Dermis microvascular lymphatic vessel endothelial cell (primary cell): ENCODE measurements at places on chromosomes 11 and 22. TPM values are rescaled to one million over a fixed set of nuclear protein-coding genes. Genes with fewer than 3 reads are reported as not detected.

DNA sequence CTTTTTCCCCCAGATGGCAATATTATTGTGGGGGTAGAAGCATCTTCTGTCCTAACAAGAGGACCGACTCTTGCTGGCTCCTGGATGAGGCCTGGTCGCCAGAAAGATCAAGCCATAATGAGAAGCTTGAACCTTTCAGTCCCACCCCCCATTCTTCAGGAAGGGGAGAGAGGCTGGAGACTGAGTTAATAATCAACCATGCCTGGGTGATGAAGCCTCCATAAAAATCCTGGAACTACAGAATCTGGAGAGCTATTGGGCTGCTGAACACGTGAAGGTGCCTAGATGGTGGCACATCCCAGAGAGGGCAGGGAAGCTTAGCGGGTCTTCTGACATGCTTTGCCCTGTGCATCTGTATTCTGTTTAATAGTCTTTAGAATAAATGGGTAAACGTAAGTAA is 16.3 kb downstream of the AP5B1 start:
- no peak for DNase-seq

GRCh38 chr11:19929655-19930054 is 217.0 kb downstream of the NAV2 start:
- peak; percentile 44 for DNase-seq

DNA sequence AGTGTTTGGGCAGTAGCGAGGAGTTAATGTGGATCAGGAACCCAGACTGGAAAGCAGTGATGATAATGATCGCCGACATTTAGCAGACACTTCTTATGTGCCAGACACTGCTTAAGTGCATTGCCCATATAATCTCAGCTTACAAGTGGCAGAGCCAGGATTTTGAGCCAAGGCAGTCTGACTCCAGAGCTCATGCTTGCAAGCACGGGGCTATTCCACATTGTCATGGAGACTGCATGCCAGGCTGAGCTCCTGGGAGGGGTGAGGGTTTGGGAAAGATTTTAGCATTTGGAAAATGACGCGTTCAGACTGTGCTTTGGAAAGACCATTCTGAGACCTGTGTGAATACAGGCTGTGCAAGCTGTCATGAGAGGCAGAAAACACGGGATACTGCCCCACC is 302.7 kb downstream of the DDX10 start:
- no peak for DNase-seq

LRRC32 gene
- 20.9 and 62.3 TPM in 2 replicates for total RNA-seq

DDTL gene
- 5.2 and 6.2 TPM in 2 replicates for total RNA-seq
